ENCODE measurements at places on chromosomes 11 and 22. TPM values are rescaled to one million over a fixed set of nuclear protein-coding genes. Genes with fewer than 3 reads are reported as not detected.

SLC17A6 gene
- total RNA-seq: not detected

PTGDR2 gene
- under 0.01 TPM for total RNA-seq

OR9G4 gene
- total RNA-seq: not detected

KCNK4 gene
- under 0.01 TPM for total RNA-seq

FOLH1 gene
- not detected for total RNA-seq

OR8D1 gene
- total RNA-seq: 0.32 TPM

NXPE1 gene
- not detected for total RNA-seq

ESAM gene
- 0.43 TPM for total RNA-seq

GRIA4 gene
- 12.2 TPM for total RNA-seq

SLC37A2 gene
- 0.97 TPM for total RNA-seq

TRIM29 gene
- total RNA-seq: 1.3 TPM

TTC36 gene
- 0.97 TPM for total RNA-seq

IRAG1 gene
- total RNA-seq: 66.0 TPM

FANCF gene
- total RNA-seq: 8.7 TPM

APOL5 gene
- total RNA-seq: not detected

SCN2B gene
- total RNA-seq: not detected

MGAT3 gene
- 0.64 TPM for total RNA-seq

TFIP11 gene
- total RNA-seq: 34.5 TPM

SCGB1D2 gene
- not detected for total RNA-seq
